ENCODE measurements at places on chromosomes 6 and 20.

- DNase-seq, result no peak
Measured at GRCh38 chr6:44868335-44868668, 459.8 kb upstream of the RUNX2 start.

DNA sequence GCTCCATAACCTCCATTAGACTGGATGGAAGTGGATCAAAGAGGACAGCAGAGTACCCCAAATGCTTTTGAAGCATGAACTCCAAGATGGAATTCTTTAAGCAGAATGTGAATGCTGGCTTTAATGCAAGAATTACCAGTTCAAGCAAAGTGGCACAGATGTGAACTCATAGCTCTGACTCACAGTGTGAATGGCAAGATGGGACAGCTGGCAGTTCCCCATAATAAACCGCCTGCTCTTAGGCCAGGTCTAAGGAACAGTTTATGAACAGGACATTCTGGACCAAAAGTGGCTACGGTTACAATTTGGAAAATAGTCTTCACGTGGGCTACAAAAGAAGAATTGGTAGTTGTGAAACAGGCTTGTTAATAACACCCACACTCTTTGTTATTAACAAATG lies 76.5 kb downstream of the SPTLC3 start:
- DNase-seq, result no peak

DNA sequence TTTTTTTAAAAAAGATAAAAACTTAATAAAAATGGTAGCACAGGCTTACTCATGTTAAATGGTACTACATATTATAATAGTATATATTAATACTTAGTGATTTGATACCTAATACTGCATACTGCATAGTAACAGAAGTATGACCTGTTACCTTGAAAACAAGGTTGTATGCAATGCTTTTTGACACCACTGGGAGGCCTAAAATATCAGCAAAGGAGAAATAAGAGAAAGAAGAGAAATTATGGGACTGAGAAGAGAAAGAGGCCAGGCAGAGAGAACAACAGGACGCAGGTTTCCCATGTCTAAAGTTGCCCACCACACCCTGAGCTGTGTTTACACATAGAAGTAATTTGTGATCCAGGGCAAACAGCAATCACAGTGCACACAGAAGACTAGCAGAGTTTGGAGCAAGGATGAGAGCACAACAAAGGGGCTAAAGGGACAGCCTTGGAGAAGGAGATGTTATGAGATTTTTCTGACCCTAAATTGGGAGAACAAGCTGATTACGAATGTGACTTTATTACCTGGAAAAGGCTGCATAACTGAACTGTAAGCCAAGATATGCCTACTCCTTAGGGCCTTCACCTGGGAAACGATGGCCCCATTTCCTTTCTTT lies 73.2 kb downstream of the ROS1 start:
- DNase-seq, result no peak

- no peak for DNase-seq
Measured at GRCh38 chr20:15445056-15445840, 1107.8 kb upstream of the FLRT3 start.

- no peak for DNase-seq
Measured at GRCh38 chr6:103534095-103534494, 1325.6 kb downstream of the HACE1 start.

- DNase-seq, result no peak
Measured at GRCh38 chr6:14095437-14095836, 22.1 kb upstream of the CD83 start.

DNA sequence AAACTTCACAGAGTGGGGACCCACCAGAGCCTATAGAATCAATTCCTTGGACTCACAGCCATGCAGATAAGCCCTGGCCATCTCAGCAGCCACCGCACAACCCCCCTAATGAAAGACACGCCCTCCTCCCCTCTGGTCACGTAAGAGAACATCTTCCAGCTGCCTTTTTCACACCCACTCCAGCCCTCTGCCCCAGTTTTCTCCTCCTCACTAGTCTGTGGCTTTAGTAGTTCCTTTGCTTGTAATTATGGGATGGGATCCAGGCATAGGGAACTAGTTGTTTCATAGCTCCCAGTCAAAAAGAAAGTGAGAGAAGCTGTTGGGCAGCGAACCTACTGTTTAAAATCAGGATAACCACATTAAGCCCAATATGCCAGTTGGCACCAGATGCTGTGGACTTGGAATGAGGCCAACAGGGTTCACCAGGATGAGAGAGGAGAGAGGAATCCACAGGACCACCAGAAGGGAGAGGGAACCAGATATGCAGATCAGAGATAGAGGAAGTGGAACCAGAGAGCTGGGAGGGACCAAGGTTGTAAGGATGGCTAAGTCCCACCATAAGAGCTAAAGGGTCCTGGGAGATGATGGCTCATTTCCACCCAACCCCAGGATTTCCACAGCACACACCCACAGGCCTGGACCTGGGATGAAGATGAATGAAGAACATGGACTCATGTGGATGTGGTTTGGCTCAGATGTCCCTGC lies 9.0 kb upstream of the BTN3A1 start:
- DNase-seq, result no peak

DNA sequence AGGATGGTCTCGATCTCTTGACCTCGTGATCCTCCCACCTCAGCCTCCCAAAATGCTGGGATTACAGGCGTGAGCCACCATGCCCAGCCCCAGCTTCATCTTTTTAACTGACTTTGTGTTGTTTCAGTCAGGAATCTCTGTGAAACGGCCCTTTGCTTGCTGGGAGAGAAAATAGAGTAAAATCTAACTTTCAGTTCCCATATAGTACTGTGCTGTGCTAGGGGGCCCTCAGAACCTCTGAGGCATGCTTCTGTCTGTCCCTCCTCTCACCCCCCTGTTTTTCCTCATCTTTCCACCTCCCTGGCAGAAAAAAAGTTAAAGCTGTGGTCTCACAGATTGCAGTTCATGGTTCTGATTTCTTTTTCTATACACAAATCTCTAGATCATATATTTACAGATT lies 48.4 kb downstream of the LRP11 start:
- DNase-seq, result no peak

DNA sequence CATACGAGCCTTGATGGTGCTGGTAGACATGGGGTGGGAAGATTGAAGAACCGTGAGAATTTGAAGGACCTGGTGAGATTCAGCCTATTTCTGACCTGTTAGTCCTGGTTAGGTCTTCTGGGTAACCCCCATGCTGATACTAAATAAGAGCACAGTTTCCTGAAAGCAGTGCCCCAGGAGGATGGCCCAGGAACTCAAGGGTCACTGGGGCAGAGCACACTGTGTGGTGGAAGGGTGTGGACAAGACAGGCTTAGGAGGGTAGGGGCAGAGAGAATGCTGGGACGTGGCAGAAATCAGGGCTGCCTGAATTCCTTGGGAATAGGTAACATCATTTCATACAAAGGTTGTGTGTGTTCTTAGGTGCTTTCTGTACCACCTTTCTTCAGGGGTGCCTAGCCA lies 31.9 kb upstream of the ENPP1 start:
- DNase-seq, result no peak

DNA sequence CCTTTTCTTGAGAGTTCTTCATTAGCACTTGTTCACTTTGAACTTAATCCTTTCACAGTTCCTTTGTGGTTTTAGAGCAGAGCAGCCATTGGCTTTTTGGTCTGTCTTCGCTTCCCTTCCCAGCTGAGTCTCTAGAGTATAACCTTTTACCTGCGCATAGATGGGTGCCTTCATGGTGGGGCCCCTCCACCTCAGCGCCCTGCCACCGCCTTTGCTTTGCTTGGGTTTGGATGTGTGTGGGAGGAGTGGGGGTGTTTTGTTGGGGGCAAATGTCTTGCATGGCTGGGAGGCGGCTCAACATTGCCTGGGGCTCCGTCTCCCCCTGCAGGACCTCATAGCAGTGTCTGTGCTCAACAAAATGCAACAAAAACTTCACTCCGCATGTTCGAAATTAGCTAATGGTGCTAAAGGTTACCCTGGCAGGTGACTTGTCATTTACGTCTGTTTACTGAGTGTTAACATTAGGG lies 11.9 kb downstream of the PYGB start:
- no peak for DNase-seq

GRCh38 chr20:48105526-48105925 lies 320.2 kb upstream of the SULF2 start:
- DNase-seq, result no peak

DNA sequence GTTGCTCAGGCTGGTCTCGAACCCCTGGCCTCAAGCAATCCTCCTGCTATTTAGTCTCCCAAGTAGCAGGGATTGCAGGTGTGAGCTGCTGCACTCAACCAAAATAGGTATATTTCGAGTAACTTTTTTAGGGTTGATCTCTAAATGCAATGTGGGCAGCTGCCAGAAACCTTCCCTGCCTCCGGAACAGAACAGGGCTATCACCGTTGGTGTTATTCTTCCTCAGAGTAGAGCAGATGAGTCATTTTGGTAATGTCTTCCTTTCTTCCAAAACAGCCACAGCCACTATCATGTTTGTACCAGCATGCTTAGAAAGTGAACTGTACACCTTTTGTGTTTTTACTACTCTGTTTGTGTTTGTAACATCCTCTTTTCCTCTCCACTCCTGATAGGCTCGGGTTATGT lies 44.1 kb downstream of the SNX9 start:
- no peak for DNase-seq

DNA sequence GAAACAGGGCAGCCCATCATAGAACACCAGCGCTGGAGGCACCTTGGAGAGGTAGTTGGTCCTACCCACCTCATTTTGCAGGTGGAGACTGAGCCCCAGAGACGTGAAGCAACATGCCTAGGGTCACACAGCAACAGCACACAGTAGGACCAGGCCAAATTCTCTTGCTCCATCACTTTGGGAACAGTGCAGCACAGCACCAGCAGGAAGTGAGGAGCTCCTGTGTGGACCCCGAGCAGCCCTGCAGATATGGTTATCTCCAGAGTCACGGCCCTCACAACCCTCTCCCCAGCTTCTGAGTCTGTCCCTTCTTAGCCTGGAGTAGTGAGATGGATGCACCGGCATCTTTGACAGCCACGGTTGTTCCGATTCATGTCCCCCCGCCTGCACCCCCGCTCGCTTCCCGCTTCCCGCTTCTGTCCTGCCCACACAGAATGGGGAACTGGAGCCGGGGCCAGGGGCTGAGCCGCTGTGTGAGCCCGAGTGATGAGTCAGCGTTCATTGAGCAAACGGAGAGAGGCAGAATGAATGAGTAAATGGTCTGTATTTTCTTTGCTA lies 72.6 kb upstream of the DUSP22 start:
- peak; percentile 42 for DNase-seq

Data from pons (tissue), 1 donor.